ENCODE measurements at places on chromosomes 2 and 18.

- no peak for DNase-seq
Observed at GRCh38 chr2:38557981-38558380, 44.7 kb downstream of the HNRNPLL start.

GRCh38 chr2:235114286-235114685 lies 162.5 kb downstream of the SH3BP4 start:
- no peak for DNase-seq

DNA sequence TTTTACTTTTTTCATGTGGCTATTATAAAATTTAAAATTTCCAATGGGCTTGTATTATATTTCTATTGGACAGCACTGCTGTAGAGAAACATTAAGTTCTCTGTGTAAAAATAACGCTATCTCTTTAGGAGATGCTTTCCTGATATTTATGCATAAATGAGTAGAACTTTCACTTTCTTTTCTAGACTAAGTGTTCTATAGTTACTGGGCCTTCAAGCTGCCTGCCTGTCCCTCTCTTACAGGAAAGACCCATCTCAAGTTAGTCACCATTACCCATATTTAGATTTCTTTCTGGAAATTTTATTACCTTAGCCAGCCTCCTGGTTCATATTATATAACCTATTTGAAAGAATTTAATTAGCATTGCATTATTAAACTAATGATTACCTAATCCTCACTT lies 4.8 kb downstream of the ITGA4 start:
- DNase-seq: no peak

- DNase-seq: no peak
Observed at GRCh38 chr18:40485318-40485717, 1469.7 kb upstream of the PIK3C3 start.

- DNase-seq: no peak
Observed at GRCh38 chr18:44130376-44130942, 550.2 kb upstream of the SETBP1 start.

DNA sequence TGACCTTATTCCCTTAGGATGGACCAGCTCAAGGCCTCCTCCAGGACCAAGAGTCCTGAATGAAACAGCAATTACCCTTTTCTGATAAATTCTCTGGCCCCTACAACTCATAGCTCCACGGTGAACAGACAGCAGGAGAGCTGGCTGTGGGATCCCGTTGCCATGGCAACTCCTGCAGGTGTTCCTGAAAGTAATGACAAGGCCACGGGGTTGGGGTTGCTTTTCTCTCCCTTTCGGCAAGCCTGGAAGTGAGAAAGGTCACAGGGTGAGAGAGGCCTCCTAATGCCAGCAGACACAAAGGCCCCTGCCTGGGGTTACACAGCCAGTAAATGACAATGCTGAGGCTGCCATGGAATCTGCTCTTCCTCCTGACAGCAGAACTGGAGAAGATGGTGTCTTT lies 403.0 kb downstream of the NBAS start:
- no peak for DNase-seq

DNA sequence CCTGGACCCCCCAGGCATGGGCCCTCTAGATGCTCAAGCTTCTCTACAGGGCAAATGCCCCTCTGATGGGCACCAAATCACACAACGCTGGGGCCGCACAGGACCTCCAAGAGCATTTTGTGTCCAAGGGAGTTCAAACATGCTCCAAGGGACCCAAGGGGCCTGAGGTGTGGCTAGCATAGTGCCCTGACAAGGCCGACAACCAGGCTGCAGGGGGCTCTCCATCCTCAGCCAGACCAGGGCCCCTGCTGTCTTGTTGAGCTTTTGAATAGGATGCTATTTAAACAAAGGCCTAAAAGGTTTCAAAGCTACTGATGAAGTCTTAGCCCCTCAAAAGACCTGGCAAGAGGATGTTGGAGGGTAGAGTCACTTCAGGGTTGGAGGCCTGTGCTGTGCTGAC lies 33.1 kb downstream of the EN1 start:
- no peak for DNase-seq

GRCh38 chr18:44507729-44508325 lies 172.9 kb upstream of the SETBP1 start:
- DNase-seq: peak; percentile 3

- no peak for DNase-seq
Observed at GRCh38 chr2:199751492-199752120, 99.4 kb downstream of the FTCDNL1 start.

Data from stimulated activated CD8-positive, alpha-beta memory T cell treated with anti-CD3 and anti-CD28 coated beads, Interleukin-4, amount 100 ng/mL, for 1 hour (primary cell).